ENCODE measurements at places on chromosomes 4 and X. TPM values are rescaled to one million over a fixed set of nuclear protein-coding genes. Genes with fewer than 3 reads are reported as not detected.

Gene ZNF280C
- total RNA-seq = 7.6 TPM

Gene CACNA1F
- total RNA-seq = under 0.01 TPM

Gene PAGE2B
- total RNA-seq = 0.33 TPM

Gene GDPD2
- 6.5 TPM for total RNA-seq

Gene PRPS1
- total RNA-seq = 47.8 TPM

Gene CLTRN
- 0.59 TPM for total RNA-seq

Gene MAGEA4
- total RNA-seq = not detected
